ENCODE measurements at places on chromosomes 11 and 22.

- no peak for DNase-seq
Measured at GRCh38 chr11:130533113-130533798, 84.8 kb downstream of the ADAMTS15 start.

- DNase-seq = no peak
Measured at GRCh38 chr22:46652847-46653331, 32.7 kb downstream of the GRAMD4 start.

DNA sequence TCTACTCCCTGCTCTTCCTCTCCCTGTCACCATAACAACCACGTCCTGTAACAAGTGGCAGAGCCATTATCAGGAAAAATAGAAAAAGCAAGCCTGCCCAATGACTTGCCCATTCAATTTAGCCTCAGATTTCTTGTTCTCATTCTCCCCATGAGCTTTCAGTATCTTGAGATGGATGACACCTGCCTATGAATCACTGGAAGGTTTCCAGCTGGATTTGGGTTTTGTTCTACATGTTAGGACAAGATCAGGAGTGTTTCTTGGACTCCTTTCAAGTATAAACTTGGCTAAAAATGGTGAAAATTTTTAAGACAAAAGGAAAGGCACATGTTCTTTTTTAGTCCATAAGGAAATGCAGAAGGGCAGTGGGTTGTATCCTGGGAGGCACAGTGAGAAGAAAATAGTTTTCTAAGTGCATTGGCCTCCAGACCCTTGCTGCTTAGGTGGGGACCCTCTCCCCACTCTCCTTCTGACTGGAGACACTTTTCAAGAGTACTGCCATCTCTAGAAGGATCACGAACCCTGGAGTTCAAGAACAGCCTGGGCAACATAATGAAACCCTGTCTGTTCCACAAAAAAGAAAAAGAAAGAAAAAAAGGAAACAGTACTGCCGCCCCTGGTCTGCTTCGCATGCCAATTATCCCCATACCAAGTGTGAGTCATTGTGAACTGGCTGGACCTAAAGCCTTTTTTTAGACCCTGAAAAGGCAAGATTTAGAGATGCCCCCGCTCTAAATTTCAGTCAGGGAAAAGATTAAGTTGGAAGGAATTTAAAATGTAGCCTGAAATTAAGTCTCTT lies 51.0 kb downstream of the MTNR1B start:
- DNase-seq = no peak

- DNase-seq = peak; percentile 51
Measured at GRCh38 chr11:12979928-12980689, 29.0 kb upstream of the RASSF10 start.

GRCh38 chr22:26023104-26023775 lies 146.0 kb upstream of the SEZ6L start:
- no peak for DNase-seq
